Activated CD8-positive, alpha-beta T cell treated with anti-CD3 and anti-CD28 coated beads, Interleukin-2, amount 10 ng/mL, durations not matched to agents 7 days and 5 days (primary cell): ENCODE measurements at places on chromosomes 3 and 15. TPM values are rescaled to one million over a fixed set of nuclear protein-coding genes. Genes with fewer than 3 reads are reported as not detected.

Gene PPP1R14D
- total RNA-seq = not detected

- no peak for DNase-seq
Measured at GRCh38 chr3:179373938-179374337, 26.4 kb downstream of the MFN1 start.

GRCh38 chr3:169323578-169324451, 339.7 kb downstream of the MECOM start:
- DNase-seq = no peak

- DNase-seq = no peak
Measured at GRCh38 chr3:71080517-71081083, 502.9 kb downstream of the FOXP1 start.

DNA sequence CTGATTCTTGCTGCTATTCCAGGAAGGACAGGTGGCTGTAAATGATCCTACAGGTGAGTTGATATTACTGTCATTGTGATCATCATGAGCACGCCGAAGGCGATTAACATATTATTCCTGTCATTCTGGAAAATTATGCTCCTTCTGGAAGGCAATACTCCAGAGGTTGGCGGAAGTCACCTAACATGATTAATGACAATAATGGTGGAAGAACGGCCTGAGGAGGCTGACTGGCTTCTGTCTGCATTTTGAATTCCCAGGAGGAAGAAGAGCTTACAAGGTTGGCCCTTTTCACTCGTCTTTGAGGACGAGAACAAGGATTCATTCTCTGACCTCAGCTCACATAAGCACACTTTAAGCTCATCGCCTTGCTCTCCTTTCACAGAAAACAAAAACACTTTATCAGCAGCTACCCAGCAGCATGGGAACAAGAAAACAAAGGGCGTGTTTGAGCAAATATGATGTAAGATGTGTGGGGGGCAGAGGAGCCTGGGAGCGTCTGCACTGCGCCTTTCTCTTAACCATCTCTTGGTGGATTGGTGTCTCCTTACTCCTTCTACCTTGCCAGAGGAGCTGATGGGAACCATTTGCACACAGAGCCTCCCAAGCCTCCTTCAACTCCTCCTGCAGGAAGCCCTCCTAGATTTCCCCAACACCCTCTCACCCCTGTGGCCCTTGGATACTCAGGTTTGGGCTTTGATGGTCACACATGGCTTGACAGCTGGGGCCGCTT, 23.0 kb downstream of the ACSBG1 start:
- no peak for DNase-seq

- DNase-seq = no peak
Measured at GRCh38 chr3:57949785-57950615, 58.2 kb upstream of the FLNB start.

DNA sequence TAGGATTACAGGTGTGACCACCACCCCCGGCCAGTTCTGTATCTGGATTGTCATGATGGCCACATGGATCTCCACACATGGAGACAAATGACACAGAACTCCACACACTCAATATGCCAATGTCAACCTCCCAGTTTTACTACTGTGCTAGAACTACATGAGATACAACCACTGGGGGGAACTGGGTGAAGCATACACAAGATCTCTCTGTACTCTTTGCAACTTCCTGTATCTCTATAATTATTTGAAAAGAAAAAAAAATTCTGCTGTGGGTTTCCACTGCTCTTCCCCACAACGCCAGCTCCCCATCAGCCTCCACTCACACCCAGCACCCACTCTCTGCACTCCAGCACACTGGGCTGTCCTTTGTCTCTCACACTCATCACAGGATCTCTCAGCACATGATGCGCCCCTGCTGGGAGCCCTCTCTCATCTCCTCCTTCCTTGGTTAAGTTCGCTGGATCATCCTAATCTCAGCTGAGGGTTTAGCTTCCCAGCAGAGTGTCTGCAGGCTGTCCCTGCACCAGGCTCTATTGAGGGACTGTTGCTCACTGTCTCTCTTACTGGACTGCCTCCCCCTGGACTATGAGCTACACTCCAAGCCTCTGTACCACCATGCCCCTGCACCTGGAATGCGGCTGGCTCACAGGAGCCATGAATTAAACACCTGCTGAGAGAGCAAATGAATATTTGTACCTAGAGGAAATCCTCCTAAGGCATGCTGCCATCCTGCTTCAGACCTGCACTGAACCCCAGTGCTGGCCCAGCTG, 10.7 kb upstream of the RAB43 start:
- no peak for DNase-seq
